CD4-positive, alpha-beta T cell treated with Interleukin-2 at 100 ng/mL for 4 hours (primary cell): ENCODE measurements at places on chromosomes 2 and 18.

- no peak for DNase-seq
Observed at GRCh38 chr2:3313781-3314375, 63.7 kb downstream of the EIPR1 start.

DNA sequence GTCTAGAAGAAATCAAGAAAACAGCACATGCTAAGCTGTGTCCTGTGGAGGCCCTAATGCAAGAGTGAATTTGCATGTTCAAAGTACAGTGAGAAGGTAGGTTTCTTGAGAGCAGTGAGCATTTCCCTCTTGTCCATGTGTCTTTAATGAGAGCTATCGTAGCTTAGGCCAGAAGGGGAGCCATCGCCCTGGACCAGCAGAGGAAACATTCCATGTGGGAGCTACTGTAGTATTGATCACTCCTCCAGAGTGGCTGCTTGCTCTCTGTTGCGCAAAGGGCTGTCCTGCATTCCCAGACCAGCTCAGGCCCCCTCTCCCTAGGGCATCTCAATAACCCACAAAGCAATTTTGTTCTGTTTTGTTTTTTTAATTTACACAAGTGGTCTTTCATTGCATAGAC is 950.1 kb downstream of the CNTNAP5 start:
- DNase-seq, result no peak

DNA sequence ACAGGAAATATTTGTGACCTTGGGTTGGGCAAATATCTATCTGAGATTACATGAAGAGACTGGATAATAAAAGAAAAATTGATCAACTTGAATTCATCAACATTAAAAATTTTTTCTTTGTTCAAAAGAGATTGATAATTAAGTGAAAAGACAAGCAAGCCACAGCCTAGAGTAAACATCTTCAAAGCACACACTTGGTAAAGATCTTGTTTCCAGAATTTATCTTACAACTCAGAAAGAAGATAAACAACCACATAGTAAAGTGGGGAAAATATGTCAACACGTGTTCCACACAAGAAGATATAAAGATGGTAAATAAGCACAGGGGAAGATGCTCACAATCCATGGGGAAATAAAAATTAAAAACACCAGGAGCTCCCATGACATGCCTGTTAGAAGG is 195.9 kb downstream of the SOX11 start:
- no peak for DNase-seq

GRCh38 chr18:67218556-67218955 is 298.0 kb downstream of the DSEL start:
- DNase-seq, result no peak

DNA sequence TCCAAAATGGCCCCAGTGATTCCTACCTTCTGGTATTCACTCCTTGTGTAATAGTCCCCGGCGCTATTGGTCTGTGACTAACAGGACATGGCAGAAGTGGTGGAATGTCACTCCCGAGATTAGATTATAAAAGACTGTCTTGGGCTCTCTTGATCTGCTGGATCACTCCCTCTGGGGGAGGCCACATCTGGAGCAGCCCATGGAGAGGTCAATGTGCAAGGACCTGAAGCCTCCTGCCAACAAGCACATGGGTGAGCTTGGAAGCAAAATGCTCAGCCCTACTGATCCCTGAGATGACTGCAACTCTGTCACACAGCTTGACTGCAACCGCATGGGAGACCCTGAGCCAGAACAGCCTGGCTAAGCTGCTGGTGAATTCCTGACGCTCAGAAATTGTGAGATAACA is 94.3 kb upstream of the GLI2 start:
- DNase-seq, result no peak

DNA sequence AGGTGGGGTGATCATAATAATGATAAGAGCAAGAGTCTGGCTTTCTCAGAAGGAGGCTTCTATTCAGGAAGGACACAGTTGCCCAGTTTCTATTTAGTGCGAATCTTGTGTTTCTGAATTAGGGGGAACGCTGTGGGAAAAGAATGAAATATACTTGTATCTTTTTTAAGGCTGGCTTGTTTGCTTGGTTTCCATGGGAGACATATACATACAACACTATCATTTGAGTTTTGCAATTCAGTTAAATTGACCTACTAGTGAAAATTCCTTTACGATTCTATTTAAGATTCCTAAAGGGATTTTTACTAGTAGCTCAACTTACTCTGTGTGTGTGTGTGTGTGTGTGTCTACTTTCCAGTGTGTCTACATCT is 24.7 kb upstream of the ANKRD62 start:
- no peak for DNase-seq

DNA sequence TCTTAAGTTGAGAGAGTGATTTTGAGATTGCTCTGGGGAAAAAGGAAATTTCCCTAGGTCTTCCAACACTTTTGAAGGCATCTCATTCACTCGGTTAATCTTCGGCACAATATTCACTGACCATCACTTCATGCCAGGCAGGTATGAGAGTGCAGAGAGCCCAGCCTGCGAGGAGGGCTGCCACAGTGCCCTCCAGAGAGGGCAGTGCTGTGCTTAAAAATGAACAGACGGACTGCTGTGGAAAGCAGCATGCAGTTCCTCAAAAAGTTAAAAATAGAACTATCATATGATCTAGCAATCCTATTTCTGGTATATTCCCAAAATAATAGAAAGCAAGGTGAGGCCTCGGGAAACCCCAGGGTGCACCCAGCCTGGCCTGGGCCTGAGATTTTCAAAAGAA is 374.9 kb upstream of the RAB6C start:
- DNase-seq, result no peak

DNA sequence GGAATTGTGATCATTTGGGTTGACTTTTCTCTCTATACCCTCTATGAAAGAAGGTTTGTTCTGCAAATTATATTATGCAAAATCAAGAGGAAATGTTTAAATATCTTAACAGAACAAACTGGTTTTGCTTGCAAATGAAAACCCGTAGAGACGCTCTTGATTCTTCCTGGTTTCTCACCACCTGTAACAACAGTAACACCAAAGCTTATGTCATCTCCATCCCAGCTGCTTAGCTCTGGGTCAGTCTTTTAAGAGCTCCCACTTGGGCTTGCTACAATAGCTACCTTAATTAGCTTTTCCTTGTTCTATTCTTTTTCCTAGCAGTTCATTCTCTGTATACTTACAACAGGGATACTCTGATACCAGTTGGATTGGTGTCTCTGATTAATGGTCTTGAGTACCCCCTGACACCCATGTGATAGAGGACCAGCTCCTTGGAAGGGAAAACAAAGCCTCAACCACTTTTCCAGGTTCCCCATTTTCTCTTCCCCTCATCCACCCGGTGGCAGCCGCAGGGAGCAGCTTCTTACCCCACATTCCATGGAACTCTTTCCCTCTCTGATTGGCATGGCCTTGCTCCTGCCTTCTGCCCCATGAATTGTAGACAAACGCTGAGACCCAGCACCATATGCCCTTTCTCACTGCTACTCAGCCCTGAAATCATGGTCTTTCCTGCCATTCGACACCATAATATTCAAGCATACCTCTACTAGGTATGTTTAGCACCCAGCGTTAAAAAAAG is 27.7 kb downstream of the TMEM182 start:
- DNase-seq, result no peak

DNA sequence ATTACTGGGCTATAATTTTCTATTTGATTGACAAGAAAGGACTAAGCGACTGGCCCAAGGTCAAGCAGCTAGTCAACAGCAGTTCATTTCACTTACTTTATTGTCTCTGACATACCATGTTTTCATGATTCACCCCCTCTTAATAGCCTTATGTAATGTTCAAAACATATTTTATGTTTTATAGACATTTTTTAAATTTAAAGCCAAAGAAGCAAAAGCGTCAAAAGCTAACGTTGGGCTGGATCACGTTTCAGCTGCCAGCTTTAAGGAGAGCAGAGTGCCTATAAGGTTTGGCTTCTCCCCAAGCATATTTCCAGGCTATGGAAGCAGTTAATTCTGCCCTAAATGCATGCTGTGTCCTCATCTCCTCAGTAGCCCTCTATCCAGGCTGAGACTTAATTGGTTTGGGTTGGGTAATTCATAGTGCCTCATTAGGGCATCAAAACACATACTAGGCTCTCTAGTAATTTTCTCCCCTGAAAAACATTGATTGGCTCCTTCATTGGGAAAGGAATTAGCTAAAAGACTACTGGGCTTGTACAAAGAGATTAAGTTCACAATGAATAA is 94.8 kb upstream of the CREB1 start:
- no peak for DNase-seq

- DNase-seq, result peak; percentile 14
Observed at GRCh38 chr2:222652491-222653255, 3.2 kb downstream of the FARSB start.

GRCh38 chr2:217160103-217160743 is 300.4 kb upstream of the TNP1 start:
- DNase-seq, result no peak

GRCh38 chr2:218081063-218081462 is 12.0 kb downstream of the RUFY4 start:
- DNase-seq, result no peak

DNA sequence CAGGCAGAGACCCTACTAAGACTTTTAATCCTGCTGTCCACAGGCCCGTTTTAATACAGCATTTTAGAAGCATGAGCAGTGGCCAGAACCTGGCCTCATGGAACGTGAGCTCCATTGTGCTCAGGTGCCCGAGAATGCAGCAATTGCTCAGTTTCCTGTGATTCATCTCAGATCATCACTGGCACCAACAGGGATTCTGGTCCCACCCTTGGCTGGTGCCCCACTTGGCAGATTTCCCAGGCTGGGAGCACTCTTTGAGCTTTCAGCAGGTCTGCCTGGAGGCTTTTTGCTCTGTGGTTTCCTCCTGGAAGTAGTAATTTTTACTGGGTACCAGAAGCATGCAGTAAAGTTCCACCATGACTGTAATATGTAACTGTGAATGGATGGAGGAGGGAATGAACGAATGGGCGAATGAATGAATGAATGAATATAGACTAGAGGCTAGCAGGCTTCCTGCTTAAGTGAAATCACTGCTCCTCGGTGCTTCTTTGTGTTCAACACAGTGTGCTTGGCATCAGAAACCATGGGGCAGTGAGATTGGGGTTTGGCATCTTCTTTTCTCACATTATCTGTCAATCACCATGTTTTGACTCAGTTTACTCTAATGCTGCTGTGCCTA is 312.9 kb downstream of the PRKCE start:
- DNase-seq, result no peak

GRCh38 chr2:161424394-161424769 is 8.3 kb downstream of the TBR1 start:
- no peak for DNase-seq

DNA sequence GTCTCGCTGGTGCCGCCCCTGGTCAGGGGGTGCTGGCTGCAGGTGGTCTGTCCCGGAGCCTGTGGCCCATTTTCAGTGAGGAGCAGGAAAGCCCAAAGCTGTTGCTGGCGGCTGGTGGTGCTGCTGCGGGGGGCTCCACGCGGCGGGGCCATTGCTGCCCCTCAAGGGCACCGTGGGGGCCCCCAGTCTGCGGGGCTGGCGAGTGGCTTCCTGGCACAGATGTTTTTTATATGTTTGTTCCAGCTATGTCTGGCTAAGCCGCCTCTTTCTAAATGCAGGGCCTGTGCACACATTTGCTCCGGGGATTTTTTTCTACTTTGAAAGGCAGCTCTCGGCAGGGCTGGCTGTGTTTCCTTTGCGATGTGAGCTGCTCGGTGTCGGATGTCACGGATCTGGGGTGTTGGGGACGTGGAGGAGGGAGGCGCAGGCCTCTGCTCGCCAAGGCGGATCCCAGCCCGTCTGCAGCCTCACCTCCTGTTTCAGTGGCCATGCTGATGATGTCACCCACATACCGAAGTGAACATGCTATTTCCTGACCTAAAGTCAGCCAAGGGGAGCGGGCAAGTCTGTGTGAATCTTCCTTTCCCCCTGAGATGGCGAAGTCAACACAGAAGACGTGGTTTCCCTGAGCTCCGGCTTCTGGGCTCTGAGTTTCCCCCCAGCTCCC is 112.0 kb upstream of the CTDP1 start:
- DNase-seq, result no peak

DNA sequence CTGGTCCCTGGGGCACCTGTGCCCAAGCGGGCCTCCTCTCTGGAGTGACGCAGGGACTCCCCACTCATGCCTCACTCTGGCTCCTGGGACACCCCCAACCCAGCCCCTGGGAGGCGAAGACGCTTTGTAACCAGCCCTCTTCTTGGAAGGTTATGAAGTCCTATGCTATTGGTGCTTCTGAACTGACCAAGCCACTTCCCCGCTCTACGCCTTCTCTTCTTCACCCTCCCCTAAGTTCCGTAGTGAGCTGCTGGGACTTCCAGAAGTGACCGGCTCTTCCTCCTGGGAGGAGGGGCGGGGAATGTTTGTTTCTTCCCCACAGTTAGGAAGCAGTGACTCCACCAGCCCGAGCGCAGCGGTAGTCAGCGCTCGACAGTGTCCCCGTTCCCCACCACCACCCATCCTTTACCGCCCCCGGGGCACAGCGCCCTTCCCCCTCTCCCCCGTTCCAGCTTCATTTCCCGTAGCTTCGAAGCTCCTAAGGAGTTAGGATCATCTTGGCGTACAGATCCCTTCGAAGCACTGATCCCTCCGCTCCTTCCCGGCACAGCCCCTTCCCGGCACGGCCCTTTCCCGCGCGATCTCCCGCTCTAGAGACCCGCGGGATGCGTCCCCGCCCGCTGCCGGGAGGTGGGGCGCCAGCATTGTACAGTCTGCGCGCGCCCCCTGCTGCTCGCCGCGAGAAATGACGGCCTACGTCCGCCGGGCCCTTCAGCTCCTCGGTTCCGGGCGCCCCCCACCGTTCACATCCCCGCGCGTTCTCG is 25.3 kb upstream of the NOTO start:
- DNase-seq, result peak; percentile 87

DNA sequence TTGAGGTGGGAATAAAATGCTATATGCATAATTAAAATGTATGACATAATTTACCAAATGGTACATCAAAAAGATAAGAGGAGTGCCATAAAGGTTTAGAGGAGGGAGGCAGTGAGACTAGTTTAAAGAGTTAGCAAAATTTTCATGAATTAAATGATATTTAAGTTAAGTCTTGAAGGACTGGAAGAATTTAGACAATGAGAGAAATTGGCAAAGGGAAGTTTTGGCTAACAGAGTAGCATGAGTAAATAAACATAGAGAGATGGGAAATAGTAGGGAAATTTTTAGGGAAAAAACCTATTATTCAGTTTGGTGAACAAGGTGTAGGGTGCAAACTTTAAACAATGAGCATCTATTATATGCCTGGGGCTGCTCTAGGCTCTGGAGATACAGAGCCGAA is 68.8 kb downstream of the CAVIN2 start:
- no peak for DNase-seq

GRCh38 chr2:129777146-129777545 is 202.3 kb upstream of the RAB6C start:
- no peak for DNase-seq

- no peak for DNase-seq
Observed at GRCh38 chr2:133737242-133737993, 169.2 kb upstream of the NCKAP5 start.
